ENCODE measurements at places on chromosomes 16 and 17.

- DNase-seq: no peak
These were observed 102.0 kb downstream of the CACNG3 start for GRCh38 chr16:24358117-24358516.

GRCh38 chr17:61395983-61396585 lies 3.6 kb upstream of the TBX2 start:
- DNase-seq: peak; percentile 45

DNA sequence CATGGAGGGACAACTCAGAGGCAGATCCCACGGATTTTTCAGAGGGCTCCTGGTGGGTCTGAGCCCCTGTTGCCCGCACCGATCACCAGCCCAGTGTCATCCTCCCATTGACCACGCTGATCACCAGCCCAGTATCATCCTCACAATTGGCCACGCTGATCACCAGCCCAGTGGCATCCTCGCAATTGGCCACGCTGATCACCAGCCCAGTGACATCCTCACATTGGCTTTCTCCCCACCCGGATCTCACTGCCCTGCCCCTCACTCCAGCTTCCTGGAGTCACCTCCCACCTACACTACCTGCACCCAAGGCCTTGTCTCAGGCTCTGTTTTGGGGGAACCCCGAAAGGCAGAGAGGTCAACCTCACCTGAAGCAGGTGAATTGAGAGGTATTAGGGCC lies 358.2 kb upstream of the TNRC6C start:
- DNase-seq: no peak

DNA sequence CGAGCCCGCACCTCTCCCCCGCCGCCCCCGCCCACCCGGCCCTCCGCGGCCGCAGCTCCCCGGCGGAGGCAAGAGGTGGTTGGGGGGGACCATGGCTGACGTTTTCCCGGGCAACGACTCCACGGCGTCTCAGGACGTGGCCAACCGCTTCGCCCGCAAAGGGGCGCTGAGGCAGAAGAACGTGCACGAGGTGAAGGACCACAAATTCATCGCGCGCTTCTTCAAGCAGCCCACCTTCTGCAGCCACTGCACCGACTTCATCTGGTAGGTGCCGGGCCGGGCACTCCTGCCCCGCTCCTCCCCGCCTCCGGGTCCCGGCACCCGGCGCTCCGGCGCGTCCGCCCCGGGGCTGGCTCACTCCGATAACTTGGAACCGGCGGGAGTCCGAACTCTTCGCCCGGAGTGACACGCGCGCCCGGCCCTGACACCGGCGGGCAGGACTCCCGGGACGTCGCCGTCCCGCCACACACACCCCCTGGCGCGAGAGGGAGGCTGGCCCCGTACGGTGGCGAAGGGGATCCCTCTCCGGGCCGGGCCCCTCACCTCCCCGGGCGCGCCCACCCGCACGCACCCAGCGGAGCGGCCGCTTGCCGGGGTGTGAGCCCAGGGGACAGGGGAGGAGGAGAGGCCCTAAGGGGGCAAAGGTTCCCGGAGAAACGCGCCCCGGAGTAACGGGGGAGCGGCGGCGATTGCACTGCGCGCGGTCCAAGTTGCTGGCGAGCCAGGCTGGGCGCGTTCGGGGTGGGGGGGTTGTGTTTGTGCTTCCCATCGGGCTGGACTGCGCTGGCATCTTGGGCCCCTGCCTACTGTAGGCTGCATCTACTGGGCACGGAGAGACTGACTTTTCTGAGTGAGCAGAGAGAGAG lies 581 bp downstream of the PRKCA start:
- peak; percentile 67 for DNase-seq

GRCh38 chr16:85668676-85669424 lies 19.9 kb downstream of the GINS2 start:
- peak; percentile 12 for DNase-seq

GRCh38 chr17:5330981-5331380 lies 48.9 kb downstream of the RABEP1 start:
- DNase-seq: no peak

- no peak for DNase-seq
These were observed 165.3 kb downstream of the SLC39A11 start for GRCh38 chr17:72927146-72927545.

- no peak for DNase-seq
These were observed 5.3 kb upstream of the NOD2 start for GRCh38 chr16:50688083-50688482.
